ENCODE measurements at places on chromosomes 2 and 18.

DNA sequence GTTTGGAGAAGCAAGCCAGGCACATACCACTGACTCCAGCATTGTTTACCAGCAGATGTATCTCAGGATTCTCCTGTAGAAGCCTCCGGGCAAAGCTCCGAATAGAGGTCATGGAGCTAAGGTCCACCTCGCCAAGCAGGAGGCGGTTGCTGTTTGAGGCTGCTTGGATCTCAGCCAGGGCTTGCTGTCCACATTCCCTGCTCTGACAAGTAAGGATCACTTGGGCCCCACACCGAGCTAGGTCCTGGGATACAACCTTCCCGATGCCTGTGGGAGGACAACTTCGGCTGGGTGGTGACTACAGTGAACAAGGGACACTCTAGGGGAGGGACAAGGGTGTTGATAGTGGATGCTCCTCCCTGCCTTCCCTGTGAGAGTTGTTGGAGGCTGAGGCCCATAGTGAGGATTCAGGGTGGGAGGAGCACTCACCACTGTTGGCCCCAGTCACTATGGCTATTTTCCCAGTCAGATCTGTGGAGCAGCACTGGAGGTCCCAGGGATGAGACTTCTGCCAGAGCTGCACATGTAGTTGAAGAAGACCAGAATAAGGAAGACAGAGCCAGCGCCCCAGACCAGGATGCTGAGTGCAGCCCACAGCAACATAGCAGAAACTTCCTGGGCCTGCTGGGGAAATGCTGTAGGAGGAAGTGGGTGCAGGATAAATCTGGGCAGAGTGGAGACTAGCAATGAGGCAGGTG, 8.3 kb downstream of the C2orf81 start:
- no peak for DNase-seq

DNA sequence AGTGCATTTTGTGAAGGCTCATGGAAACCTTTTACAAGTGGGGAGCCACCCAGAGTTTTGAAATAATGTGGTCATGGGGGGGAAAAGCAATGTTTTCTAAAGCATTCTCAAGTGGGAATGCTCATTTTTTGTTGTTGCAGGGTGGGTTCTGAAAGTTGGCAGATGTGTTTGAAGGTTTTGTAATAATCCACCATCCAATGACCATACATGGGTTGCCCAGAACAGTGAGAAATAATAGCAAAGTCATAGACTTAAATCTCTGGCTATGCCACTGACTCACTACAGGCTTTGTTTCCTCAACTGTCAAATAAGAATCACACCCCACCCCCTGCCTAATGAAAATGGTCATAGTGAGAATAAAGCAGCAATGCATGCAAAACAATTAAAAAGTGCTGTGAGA, 2.9 kb downstream of the DSG3 start:
- no peak for DNase-seq

DNA sequence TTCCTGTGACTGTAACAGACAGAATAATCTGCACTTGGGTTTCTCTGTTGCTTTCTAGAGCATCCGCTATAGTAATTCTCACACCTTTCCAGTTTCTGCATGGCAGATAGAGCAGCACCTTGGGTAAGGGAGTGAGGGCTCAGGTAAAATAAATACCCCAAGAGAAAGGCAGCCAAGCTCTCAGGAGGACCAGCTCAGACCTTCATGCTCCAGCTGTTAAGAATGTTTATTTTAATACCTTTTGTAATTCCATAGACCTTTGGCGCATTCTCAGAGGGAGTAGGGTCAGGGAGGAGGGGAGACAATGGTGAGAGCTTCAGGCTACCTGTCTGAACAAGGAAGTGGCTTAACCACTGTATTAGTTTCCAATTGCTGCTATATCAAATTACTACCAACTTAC, 16.2 kb upstream of the TMEM178A start:
- no peak for DNase-seq

DNA sequence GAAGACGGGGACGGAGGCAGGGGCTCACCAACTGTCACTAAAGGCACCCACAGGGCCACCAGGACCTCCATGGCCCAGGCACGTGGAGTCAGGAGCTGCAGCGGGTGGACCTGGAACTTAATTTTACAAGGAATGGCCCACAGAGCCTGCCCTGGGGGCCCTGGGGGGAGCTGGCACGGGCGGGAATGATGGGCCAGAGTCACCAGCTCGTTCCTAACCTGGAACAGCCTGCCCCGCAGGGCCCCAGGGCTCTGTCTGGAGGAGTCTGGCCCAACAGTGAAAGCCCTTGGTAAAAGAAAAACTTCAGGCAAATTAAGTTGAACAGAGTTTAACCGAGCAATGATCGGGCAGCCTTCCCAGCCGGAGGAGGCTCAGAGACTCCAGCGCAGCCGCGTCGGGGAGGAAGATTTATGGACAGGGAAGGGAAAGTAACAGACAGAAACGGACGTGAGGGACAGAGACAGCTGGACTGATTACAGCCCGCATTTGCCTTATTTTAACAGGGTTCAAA, 118.4 kb upstream of the TMEM18 start:
- DNase-seq = no peak

GRCh38 chr2:172113617-172114016, 10.9 kb upstream of the DLX2 start:
- DNase-seq = no peak

GRCh38 chr2:3641841-3642421, 16.1 kb upstream of the ALLC start:
- no peak for DNase-seq
